ENCODE measurements at places on chromosomes 7 and 10.

DNA sequence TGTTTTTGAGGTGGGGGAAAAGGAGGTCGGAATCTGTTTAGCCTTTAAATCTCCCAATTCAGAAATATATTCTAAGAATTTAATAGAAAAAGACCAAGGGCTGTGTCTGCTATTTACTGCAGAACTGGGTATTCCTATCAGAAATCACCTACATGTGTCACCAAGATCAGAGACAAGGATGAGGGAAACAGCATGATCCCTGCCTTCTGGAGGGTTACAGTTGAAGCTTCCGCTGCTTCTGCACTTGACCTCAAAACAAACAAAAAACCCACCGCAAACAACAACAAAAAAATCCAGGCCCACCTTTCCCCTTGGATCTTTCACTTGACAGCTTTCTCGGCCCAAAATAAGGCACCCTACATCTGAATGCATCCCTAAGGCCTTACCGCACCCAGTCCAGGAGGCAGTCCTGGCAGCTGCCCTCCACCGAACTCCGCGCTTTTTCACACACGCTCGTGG is 750 bp upstream of the CDK14 start:
- no peak for DNase-seq

DNA sequence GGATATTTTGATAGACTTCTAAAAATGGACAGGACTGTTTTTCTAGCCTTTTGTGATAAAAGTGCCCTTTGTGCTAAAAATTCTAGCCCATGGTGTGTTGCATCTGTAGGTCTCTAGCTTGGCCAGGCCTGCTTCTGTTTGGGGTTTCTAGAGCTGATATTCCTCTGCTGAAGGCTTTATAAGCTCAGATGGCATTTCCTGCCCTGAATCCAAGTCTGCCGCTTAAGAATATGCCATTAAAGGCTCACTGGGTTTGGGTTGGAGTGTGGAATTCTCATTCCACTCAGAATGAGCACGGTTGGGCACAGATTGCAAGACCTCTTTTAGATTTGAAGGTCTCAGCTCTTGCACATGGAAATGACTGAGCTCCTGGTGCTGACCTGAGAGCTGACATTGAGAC is 49.4 kb upstream of the IGFBP3 start:
- DNase-seq = no peak

GRCh38 chr10:126731610-126731990 is 61.1 kb upstream of the C10orf90 start:
- no peak for DNase-seq

DNA sequence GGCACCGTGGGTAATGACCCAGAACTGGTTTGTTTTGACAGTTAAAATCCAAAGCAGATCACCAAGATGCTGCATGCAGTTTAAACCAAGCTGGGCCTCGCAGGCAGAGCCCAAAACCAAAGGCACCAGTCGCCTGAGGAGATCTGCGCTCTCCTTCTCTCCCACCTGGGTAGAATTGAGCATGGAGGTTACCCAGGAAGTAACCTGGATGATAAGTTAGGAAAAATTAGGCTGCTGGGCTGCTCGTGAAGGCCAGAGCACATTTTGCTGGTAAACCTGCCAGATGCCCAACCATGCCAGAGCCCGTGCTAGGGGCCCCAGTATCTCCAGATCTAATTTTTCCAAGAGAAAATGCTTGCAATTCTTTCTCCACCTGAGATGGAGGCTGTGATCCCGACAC is 388.3 kb upstream of the MGMT start:
- DNase-seq = no peak

DNA sequence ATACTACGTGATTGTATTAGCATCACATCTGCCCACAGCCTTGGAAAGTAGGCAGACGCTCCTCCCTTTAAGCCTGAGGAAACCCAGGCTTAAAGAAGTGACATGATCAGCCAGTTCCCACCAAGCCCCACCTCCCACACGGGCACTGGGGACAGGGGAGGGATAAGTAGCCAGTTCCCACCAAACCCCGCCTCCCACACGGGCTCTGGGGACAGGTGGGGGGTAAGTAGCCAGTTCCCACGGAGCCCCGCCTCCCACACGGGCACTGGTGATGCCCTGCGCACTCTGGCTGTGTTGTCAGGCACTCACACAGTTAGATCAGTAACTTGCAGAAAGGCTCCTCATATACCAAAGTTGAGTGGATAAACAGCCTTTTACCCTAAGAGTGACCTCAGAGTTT is 606.8 kb downstream of the PTPRN2 start:
- no peak for DNase-seq

DNA sequence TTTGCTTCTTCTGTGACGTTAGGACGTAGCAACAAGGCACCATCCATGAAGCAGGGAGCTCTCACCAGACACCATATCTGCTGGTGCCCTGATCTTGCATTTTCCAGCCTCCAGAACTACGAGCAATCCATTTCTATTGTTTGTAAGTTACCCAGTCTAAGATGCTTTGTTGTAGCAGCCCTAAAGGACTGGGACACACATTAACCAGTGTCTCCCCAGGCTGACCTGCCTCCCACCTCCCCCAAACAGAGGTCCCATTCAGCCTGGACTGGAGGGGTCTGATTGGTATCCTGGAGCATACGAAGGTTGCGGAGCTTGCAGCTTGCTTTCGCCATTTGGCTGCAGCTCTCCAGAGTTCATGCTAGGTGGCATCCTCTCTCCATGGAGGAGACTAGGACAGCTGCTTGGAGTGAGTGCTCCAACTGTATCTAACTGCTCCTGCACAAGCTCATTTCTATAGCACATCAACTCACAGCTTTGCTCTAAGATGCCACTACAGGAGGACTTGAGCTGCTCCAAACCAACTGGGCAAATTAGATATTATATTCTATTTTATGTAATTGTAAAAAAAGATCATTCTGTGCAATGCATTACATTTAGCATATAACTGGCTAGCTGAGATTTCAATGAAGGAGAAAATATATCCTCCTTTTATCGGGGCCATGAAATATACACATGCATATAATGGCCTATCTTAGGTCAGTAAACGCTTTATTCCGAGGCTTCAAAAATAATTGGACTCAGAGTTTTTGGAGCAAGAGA is 8.0 kb upstream of the GRK5 start:
- DNase-seq = no peak

GRCh38 chr10:7417807-7418206 is 7.0 kb upstream of the SFMBT2 start:
- no peak for DNase-seq

DNA sequence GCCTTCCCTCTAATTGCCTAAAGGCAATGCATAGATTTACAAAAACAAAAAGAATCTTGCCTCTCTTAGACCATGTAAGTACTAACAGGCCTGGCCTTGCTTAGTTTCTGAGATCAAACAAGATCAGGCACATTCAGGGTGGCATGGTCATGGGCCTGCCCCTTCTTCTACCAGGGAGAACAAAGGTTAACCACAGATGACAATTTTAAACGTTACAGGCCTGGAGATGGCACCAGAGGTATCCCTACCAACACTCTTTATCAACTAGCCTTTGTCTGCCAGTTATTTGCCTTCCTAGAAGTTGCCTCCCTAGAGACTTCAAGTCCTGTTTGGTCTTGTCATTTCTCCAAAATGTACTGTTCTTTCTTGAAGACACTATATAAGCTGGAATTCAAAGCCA is 252.6 kb downstream of the DOCK4 start:
- DNase-seq = no peak

DNA sequence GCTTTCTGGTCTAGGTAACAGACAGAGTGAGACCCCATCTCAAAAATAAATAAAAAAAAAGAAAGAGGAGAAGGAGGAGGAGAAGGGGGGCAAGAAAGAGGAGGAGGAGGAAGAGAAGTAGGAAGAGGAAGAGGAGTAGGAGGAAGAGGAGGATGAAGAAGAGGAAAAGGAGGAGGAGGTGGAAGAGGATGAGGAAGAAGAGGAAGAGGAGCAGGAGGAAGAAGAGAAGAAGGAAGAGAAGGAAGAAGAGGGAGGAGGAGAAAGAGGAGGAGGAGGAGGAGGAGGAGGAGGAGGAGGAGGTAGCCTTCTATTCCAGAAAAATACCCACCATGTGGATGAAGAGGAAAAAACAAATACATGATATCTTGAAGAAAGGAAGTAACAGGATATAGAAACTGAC is 172.1 kb downstream of the FRMD4A start:
- no peak for DNase-seq

- no peak for DNase-seq
Measured at GRCh38 chr10:28850784-28851183, 173.5 kb downstream of the BAMBI start.

GRCh38 chr10:9828110-9828509 is 1189.6 kb upstream of the CELF2 start:
- no peak for DNase-seq

- no peak for DNase-seq
Measured at GRCh38 chr7:73623798-73624668, at the start of gene MLXIPL. MLXIPL (minus strand) TSS chr7:73624522; CDS start chr7:73624492, 30 bp downstream.

GRCh38 chr7:41538810-41539724 is 163.8 kb downstream of the INHBA start:
- no peak for DNase-seq

DNA sequence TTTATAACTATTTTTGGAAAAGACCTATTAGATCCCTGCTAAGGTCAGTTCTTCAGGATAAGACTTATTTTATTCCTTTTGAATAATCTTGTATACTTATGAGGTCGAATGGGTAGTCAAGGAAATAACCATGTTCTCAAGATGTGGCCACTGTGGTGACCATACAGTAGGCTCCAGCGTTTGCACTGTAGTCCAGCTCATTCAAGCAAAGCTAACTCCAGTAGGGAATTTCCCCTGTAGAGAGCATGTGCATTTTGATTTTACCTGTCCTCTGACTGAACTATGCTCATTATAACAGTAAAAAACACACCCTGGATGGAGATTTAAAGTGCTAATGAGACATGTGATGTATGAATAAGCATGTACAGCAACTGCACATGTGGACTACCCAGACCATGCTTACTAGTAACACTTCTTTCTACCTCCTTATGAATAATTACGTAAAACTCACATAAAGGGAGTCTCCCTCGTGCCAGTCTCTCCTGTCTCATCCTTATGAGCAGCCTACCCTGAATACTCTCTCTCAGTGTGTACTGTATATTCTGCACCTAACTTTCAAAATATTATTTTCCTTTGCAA is 32.4 kb upstream of the SEMA3E start:
- DNase-seq = no peak

DNA sequence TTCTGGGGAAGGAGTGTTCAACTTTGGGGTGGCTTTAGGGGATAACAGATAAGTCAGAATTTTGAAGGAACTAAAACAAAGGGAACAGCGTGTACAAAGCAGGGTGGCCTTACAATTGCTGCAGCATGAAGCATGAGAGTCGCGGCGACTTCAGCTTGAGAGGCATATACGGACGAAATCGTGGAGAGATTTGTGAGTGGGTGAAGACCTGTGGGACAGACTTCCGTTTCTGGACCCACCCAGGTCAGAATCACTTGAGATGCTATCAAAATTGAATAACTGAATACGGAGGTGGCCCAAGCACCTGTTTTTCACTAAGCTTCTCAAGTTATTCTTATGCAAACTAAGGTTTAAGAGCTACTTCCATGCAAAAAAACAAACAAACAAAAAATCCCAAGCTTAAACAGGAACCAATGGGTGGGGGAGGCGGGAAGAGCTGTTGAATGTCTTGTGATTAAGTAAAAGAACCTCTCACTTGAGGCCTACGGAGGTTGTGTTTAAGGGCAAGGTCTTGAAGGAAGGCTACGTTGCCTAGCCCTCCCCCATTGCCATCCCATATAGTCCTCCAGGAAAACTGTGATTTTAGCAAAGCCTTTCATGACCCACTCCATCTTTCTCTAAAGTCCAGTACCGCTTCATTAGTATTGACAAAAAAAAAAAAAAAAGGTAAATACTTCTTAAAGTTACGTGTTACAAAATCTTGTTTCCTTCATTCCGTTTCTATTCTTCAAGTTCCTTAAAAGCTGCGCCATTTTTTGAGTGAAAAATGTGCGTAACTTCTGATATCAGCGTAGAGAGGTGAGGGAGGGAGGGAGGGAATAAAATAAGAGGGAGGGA is 1.3 kb upstream of the TRIM24 start:
- no peak for DNase-seq

DNA sequence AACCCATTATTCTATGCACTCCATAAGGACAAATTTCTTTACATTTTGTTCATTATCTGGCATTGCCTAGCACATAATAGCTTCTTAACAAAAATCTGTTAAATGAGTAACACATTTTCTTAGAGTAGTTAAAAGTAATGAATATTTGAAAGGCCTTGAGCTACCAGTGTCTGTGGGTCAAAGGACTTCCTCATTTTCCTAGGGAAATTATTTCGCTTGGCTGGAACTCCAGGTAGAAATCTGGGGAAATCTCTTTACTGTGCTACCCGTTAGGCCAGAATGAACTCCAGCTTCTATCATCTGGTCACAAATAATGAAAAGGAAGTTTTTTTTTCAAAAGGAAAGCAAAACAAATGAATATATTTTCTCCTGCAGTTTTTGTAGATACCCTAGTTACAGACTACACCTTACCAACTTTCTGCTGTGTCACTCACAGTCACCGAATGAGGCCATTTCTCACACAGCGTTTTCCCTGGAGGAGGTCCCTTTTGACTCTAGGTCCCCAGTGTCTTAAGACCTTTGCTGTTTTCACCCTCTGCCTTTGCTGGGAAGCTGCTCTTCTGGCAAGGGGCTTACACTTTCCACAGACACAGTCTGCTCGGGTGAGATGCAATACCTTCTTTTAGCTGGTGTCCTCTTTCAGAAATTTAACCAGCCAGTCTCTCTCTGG is 1.6 kb downstream of the SAMD9L start:
- DNase-seq = no peak

GRCh38 chr10:26931223-26931622 is 70.5 kb upstream of the ABI1 start:
- DNase-seq = no peak

DNA sequence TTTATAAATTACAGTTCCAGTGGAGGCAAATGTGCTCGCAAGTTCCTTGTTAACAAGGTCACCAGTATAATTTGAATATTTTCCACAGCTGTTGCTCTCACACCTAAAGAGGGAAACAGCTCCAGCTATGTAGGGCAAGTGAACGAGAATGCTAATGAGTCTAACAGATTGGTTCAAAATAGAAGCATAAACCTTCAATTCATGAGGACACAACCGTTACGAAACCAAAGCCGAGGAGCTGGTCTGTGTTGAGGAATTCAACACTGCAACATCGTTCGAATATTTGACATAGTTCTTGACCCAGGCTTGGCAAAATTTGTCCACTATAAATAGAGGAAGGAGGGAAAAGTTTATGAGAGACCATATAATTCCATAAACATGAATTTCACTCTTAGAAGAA is 161.3 kb downstream of the KLF6 start:
- no peak for DNase-seq

DNA sequence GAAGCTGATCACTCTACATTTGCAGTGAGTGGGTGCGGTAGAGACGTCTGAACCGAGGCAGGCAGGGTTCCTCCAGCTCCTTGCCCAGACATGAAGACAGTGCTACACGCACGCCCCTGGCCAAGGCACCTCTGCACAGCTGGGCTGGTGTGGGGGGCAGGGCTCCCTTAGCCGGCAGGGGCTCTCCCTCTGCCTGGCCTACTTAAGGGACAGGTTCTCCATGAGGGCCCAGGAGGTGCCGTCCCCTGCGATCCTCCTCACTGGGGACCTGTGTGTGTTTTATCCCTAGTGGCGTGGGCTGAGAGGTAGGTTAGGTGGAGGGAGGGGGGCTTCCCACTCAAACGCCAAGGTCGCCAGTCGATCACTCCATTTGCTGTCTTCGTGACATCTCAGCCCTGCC is 35.3 kb downstream of the IL15RA start:
- no peak for DNase-seq

GRCh38 chr10:124593431-124593985 is 131.9 kb downstream of the LHPP start:
- no peak for DNase-seq
